ENCODE measurements at places on chromosomes 5 and 9.

- DNase-seq, result no peak
These were observed 64.6 kb upstream of the GRIA1 start for GRCh38 chr5:153425914-153426313.

GRCh38 chr5:169027501-169028061, 273.4 kb downstream of the SLIT3 start:
- DNase-seq, result no peak

DNA sequence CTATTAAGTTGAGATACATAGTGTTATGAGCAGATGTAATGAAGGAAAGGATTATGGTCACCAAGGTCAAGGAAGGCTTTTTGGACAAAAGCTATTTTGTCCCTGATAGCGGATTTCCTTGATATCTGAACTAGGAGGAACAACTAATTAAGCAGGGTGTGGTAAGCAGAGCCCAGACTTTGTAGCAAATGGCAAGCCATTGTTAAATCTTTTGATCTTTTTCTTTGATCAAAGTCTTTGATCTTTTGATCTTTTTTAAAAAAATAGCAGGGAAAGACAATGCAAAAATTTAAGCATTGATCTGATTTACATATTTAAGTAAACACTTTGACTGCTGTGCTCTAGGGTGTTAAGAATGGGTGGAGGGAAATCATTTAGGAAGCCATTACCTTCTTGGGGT, 1242.0 kb downstream of the MAT2B start:
- no peak for DNase-seq

- no peak for DNase-seq
These were observed 60.8 kb downstream of the MARCHF3 start for GRCh38 chr5:126969548-126969947.

- DNase-seq, result no peak
These were observed 23.9 kb downstream of the GFI1B start for GRCh38 chr9:133002147-133003070.

DNA sequence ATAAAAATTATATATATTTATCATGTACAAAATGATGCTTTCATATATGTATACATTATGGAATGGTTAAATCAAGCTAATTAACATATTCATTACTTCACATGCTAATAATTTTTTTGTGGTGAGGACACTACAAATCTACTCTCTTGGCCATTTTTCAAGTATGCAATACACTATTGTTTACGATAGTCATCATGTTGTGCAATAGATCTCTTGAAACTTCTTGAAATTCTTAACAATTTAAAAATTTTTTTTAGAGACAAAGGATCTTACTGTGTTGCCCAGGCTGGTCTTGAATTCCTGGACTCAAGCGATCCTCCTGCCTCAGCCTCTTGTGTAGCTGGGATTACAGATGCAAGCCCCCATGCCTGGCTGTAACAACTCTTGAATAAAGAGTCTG, 45.2 kb upstream of the SHOC1 start:
- DNase-seq, result no peak

DNA sequence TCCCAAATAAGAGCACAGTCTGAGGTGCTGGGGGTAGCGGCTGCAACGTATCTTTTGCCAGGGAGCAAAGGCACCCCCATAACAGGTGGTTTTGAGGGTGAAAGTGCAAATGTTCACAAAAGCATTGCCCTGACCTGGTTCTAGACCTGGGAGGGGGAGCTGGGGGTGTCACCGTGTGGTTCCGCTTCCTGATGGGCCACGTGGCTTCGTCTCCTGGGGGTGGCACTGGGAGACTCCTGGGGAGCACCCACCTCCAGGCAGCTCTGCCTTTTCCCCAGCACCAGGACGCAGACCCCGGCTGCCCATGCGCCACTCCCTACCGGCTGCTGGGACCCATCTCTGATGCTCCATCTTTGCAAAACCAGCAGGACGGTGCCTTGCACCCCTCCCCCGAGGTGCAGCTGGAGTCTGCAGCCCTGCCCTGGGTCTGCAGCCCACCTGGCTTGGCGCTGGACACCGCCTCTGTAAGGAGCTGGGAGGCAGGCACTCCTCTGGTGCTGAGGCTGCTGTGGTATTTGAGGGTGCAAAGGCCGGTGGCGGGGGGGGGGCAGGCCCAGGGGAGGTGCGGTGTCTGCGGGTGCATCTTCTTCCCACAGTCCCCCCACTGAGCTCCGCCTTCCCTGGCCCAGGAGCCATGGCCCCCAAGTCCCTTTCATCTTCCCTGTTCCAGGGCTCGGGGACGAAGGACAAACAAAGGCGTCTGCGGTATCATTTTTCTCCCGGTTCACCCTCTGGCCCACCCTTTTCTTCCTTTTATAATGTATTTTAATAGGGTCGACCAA, 29.8 kb upstream of the RXRA start:
- no peak for DNase-seq

DNA sequence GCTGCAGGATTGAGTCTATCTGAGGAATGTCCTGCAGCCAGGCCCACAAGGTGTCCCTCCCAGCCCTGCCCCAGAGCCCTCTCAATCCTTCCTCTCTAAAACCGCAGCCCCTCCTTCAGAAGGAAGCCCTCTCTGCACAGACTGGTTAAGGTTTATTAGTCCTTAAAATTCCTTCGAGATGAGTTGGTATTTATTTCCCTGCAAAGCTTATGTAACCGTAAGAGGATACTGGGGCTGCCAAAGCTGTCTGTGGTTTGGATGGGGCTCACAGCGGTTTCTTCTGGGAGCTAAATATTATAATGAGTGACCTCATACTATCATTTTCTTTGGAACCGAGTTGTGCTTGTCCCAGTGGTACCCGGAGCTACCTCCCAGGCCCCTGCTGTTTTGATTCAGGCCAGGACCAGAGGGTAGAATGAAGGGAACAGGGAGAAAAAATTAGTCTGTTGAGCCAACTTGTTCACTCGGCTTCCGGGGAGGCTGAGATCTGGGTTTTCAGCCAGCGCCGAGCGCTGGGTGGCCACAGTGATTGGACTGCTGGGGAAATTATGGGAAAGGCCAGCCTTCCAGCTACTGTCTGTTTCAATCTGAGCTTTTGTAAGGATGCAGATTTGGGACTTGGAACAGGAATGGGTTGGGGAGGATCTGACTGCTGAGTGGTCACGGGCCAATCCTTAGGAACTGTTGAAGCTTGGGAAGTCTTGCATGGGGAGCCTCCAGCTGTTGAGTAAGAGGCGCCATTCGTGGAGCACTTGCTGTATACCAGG, 107.5 kb downstream of the NDFIP1 start:
- no peak for DNase-seq

DNA sequence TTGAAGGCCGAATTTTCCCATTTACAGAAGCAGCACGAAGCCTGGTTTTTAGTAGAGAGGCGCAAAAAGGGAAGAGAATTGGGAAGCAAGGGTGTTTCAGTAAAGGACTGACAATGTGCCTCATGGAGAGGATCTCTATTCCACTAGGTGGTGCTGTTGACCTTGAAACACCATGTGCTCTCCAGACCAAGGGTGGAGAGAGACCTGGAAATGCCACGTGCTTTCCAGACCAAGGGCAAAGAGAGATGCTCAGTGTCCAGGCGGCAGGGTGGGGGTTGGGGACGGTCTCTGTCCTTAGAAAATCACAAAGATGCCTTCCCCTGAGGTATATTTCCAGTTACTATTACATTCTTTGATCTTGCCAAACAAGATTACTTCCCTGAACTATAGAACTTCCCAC, 425.3 kb downstream of the CSNK1G3 start:
- DNase-seq, result no peak

DNA sequence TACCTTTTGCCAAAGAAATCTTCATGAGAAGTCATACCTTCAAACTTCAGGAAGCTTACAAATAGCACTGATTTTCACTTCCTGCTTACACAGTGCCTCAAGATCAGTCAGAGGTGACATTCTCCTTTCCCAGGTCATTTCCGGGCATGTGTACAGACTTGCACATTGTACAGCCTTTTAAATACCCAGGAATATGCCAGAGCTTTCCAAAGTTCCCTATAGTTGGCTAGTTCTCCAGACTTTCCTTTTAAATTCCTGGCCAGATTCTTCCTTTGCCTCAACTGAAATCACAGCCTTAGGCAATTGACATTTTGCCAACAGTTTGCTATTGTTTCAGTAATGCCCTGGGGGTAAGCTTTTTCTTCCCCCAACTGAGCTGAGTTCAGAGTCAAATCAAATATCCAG, 47.2 kb downstream of the RFX3 start:
- DNase-seq, result no peak

- DNase-seq, result no peak
These were observed 81.3 kb downstream of the ANKRD33B start for GRCh38 chr5:10645146-10645545.

GRCh38 chr9:7316166-7316795, 483.3 kb downstream of the DMAC1 start:
- DNase-seq, result no peak

- no peak for DNase-seq
These were observed 4.5 kb downstream of the RALGDS start for GRCh38 chr9:133116346-133117231.

DNA sequence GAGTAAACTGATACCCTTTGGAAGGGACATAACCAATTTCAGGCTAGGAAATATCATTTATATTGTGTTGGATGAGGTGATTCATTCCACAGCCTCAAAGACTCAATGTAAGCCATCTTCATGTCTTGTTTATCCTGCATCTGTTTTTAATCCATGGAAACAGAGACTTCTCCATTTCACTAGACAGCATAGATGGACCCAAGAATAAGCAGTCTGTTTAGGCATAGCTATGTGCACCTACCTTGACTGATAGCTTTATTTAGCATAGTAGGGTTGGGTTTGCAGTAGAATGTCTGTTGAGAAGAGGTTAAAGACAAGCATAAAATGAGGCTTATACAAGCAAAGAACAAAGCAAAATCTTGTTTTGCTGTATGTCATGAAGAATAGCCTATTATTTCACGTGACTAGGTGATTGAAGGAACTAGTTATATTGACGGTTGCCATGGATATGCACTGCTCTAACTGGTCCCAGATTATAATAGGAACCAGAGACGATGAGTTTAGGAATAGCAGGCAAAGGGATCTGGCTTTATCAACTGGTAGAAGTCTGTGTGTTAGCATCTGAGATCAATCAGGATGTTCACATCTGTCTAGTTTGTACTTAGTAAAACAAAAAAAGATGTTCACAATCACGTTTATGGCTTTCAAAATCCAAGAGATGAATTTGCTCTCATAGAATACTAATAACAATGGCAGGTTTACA, 154.8 kb upstream of the KLF9 start:
- DNase-seq, result no peak

DNA sequence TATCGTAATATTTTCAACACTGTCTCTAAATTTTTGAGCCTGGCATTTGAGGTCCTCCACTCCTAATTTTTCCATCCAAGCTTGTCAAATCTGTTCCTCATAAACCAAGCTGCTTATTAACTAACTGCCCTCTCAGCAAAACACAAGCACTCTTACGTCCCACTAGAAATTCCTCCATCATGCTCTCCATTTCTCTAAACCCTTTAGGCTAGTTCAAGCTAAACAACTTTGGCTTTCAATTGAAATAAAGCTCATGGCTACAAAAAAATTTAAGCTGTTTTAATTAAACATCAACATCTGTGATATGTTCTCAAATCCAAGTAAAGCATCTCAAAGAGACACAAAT, 45.7 kb downstream of the RNF145 start:
- DNase-seq, result no peak

DNA sequence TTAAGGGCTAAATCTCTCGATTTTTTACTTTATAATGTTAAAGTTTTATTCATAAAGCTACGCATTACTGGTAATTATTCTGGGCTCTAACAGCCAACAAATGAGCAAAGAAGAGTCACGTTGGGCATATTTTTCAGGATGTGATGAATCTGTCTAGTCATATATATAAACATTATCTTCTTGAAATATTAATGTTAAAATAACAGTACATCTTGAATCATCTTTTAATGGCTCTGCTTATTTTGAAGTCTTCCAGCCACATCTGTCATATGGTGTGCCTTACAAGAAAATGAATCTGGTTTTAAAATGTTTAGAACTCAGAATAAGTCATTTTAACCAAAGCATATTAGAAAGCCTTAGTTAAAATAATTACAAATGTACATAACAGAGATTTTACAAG, 96.9 kb downstream of the CWC27 start:
- DNase-seq, result no peak

DNA sequence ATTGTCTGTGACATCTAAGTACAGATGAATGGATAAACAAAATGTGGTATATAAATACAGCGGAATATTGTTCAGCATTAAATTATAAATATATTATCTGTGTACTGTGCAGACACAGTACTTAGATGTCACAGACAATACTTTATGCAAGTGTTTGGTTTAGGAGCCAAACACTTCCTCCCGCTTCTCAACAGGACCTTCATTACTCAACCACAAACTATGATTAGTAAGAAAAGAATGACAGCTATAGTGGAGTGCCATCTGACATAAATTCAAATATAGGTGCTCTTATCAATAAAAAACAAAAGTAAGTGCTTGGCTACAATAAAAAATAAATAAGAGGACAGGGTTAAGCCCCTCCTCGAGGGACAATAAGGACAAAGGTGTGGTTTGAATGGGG, 38.9 kb upstream of the STX17 start:
- no peak for DNase-seq

- DNase-seq, result no peak
These were observed 71.3 kb upstream of the RAPGEF6 start for GRCh38 chr5:131706281-131706680.

DNA sequence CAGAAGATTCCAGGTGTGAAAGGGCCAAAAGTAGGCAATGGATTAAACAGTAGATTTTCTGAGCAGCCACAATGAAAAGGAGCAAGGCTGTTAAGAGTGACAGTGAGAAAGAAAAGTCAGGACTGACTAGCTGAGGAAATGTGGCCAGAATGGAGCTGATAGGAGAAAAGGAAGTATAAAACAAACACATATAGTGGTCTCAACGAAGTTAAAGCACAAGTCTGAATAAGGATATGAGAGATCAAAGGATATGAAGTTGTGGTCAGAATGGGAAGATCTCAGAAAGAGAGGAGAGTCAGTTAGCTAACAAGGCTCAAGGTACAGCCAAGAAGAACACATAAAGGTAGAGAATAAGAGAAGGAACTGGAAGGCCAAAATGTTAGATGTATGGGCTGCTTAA, 39.9 kb downstream of the FNIP1 start:
- DNase-seq, result no peak

GRCh38 chr5:172887692-172888091, 53.6 kb downstream of the ERGIC1 start:
- DNase-seq, result no peak

DNA sequence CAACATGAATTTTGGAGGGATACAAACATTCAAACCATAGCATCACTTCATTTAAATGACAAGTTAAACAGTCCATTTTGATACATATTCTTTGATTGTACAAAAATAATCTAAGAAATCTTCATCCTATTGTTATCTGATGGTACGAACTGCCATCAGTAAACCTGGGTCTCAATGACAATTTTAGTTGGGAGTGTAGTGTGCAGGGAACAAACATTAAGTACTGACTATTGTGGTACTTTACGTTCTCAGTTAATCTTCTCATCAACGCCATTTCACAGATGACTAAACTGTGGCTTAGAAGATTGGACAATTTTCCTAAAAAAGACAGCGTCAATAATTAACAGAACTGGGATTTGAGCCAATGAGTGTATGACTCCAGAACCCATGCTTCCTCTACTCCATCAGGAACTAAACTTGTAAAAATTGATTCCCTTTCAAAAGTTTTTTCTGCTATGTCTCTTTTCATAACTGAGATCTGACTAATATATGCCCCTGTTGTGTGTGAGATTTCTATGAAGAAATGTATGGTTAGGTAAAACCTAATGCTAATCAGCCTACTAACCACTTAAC, 21.1 kb downstream of the TNPO1 start:
- no peak for DNase-seq
